Activated CD8-positive, alpha-beta memory T cell treated with anti-CD3 and anti-CD28 coated beads for 1 hour (primary cell): ENCODE measurements at places on chromosomes 1 and 21.

GRCh38 chr21:44539991-44540666 is at the start of gene KRTAP10-1:
TSS of gene KRTAP10-1 (minus strand) at chr21:44540195. CDS start at chr21:44540150, 45 bp downstream.
- no peak for DNase-seq

DNA sequence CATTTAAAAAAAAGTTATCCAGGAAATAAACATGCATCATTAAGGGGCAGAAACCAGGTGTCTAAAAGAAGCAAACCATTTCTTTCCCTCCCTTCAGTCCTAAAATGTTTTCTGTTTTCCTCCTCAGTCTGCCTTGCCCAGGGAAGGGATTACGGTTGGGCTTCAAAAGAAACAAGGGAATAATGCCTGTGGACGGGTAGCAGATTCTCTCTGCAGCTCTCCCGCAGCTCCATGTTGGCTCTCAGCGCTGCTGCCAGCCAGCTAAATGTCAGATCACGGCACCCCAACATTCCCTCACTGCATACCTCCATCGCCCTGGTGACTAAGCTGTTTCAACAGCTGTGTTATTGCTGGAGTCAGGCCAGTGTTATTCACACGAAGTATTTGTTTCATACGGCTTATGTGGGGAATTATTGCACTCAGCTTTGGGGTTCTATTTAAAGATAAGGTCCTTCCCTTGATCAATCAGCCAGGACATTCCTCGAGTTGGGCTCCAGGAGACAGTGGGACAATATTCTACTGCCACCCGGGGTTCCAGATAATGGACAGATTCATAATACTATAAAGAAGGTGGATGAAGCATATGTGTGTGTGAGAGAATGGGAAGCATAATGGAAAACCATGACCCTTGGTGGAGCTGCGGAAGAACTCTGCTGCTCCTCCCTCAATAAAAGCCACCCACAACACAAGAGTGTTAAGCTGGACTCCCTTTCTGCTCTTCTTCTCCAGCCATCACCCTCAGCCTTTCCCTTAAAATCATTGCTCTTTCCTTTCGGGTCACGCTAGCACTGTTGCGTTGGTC is 58.2 kb downstream of the WLS start:
- no peak for DNase-seq

DNA sequence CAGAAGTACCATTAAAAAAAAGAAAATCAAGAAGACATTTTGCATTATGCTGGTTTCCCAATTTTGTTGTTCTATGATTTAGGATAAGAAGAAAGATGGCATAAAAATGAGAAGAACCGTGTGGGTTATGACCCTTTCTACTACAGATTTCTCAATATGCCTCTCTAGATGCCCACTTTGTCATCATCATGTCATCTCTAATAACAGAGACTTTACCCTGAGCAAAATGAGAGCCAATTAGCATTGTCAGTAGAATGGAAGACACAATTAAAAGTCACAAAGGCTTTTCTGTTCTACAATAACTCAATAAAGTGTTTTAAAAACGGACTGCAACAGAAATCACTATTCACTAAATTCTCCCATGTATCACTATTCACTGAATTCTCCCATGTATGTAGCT is 85.5 kb downstream of the RAB3GAP2 start:
- no peak for DNase-seq

GRCh38 chr1:20154301-20154831 is 15.2 kb downstream of the PLA2G2F start:
- DNase-seq, result no peak

DNA sequence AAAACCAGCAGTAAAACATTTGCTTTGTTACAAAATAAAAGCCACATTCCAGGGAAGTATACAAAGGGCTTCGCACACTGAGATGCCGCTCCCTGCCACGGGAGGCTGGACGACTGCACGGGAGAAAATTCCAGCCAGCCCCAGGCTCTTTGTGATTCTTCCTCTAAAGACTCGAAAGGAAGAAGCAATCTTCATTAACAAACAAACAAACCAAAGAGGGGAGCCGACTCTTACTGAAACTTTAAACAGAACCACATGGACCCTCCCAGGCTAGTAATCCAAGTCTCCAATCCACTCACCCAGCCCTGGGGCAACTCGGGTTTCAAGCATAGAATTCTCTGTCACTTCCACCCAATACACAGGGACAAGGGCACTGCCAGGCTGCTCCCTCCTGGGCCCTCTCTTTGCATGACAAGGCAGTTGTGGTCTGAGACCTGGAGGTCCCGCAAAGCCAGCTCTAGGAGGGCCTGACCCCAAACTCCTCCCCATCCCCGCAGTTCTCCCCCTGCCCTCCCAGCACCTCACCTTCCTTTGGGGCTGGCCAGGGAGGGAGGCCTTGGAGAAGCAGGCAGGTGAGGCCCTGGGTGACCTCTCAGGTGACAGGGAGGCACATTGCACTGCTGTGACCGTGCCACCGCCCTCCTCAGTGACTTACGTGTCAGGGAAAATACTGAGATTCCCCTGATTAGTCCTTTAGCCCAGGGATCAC is 26.6 kb upstream of the COL18A1 start:
- DNase-seq, result no peak
